NB4 (cell line): ENCODE measurements at places on chromosomes 5 and 9.

DNA sequence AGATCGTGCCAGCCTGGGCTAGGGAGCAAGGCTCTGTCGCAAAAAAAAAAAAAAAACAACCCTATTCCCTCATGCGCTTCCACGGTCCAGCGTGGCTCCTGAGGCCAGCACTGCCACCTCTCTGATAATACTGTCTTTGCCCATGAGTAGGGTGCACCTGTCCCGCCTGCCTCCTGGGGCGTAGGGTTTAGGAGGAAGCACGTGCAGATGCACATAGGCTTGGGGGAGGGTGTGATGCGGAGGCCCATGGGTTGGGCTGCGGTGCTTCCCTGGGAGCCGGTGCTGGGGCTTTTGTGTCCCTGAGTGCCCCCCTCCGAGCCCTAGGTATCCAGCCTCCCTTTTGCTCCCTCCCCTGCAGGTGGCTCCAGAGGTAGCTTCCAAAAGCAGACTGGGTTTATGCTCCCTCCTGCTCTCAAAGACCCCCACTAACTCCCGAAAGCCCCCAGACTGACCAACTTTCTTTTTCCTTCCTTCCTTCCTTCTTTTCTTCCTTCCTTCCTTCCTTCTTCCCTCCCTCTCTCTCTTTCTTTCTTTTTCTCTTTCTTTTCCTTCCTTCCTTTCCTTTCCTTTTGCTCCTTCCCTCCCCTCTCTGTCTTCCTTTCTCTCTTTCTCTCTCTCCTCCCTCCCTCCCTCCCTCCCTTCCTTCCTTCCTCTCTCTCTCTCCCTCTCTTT, 12.8 kb downstream of the FGFR4 start:
- no peak for DNase-seq

DNA sequence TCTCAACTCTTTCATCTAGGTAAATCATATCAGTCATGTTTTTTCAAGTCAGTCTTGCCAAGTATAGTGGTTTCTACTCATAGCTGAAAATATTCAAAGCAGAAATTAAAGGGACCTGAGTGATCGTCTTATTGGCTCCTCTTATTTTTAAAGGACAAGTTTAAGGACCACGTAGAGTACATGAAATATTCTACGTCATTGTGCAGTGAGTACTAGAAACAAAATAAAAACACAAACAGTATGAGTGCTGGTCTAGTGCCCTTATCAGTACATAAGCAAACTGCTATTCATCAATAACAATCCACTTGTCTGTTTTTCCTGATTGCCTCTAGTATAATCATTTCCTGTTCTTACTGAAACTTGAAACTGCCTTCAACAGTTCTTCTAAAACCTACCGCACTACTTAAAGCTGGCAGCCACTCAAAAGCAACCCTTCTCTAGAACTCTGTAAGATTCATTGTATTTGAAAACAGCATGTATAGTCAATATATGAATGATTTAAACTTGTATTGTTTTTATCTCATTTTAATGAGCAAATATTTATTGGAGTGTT, 853.7 kb downstream of the TAF11L14 start:
- DNase-seq: no peak

- peak; percentile 43 for DNase-seq
Observed at GRCh38 chr5:32276173-32276853, 36.4 kb downstream of the MTMR12 start.

DNA sequence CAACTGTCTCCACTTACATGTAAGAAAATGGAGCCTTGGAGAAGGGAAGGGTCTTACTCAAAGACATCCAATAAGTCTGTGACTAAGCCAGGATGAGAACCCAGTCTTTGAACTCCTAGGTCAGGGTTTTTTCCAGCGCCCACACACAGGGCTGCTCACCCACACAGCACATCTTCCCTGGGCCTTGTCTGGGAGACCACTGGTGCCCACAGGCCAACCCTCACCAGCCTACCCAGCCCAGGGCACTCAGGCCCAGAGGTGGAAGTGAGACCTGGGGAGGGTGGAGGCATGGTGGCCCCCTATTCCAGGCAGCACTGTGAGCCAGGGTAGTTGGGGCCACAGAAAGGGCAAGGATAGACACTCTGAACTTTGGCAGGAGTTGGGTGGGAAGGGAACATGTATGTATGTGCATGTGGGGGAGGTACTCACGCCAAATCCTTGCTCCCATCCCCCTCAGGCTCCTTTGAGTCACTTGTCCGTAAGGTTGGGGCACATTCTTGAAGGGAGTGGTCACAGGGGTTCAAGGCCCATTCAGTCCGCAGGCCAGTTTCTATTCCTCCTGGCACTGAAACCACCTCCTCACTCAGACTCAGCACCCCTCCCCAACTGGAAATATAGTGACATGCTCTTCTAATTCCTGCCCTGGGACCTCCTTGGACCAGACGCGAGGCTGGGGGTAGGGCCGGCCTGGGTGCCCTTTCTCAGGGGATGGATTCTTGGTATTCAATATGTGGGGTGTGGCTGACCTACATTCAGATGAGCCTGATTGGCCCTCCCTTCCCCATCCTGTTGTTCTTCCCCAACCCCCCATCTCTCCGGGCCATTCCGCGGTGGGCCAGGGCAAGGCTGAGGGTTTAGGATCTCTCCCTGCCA, 2.9 kb upstream of the SLC4A9 start:
- DNase-seq: no peak

DNA sequence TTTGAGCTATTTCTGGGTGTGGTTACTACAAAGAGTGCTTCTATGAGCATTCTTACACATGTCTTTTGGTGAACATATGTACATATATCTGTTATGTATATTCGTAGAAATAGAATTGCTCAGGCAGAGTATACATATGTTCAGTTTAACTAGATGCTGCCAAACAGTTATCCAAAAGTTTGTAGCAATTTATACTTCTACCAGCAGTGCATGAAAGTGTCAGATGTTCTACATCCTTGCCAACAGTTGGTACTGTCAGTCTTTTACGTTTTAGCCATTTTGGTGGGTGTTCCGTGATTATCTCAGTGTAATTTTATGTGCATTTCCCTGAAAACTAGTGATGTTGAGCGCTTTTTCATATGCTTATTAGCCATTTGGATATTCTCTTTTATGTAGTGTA, 35.9 kb upstream of the DMRT2 start:
- DNase-seq: no peak

- no peak for DNase-seq
Observed at GRCh38 chr5:111559680-111560079, 47.3 kb upstream of the STARD4 start.

DNA sequence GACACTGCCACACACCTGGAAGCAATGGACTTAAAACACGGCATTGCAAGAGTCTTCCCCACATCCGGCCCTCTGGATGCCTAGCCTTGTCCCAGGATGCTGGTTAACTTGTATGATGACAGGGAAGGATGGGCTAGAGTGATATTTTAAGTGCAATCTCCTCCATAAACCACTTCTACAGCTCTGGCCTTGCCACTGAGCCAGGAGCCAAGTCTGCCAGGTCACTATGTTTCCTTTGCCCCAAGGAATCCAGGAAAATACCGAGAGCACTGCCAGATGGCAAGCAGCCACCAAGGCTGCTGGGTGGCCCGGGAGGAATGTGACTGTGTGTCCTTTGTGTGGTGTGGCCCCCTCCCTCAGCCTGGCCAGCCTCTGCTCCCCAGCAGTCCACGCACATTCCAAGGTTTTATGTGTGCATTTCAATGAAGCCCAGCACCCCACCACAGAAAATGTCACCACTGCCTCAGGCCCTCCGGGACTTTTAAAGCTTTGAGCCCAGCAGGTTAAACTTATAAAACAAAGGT, 106.0 kb downstream of the FRMD3 start:
- no peak for DNase-seq

- peak; percentile 45 for DNase-seq
Observed at GRCh38 chr5:150457121-150457520, 7.6 kb upstream of the RPS14 start.

DNA sequence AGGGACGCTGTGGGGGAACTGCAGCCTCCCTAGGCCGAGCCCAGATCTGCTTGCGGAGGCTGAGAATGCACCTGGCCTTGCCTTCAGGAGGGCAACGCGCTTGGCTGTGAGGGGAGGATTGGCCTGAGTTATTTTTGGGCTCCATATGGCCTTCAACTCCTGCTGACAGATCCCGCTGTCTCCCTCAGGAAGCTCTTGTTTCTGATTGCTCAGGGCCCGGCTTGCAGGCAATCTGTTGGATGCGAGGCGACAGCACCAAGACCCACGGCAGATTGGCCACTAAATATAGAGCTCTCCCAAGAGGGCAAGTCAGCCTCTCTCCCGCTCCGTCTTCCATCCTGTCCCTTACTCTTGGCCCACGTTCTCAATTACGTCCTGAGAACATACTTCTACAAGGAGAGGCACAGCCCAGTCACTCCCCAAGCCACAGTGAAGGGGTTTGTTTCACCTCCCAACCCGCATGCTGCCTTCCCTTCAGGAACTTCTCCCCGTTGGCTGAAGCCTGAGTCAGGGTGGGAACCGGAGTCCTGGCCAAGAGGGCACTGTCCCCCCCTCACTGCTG, 53.6 kb downstream of the RASGEF1C start:
- DNase-seq: no peak

- peak; percentile 98 for DNase-seq
Observed at GRCh38 chr9:136587145-136587943, 41.5 kb upstream of the NOTCH1 start.

- DNase-seq: no peak
Observed at GRCh38 chr9:133692364-133692985, 45.7 kb downstream of the SARDH start.

- DNase-seq: peak; percentile 8
Observed at GRCh38 chr9:84966876-84967830, 297.6 kb downstream of the NTRK2 start.

DNA sequence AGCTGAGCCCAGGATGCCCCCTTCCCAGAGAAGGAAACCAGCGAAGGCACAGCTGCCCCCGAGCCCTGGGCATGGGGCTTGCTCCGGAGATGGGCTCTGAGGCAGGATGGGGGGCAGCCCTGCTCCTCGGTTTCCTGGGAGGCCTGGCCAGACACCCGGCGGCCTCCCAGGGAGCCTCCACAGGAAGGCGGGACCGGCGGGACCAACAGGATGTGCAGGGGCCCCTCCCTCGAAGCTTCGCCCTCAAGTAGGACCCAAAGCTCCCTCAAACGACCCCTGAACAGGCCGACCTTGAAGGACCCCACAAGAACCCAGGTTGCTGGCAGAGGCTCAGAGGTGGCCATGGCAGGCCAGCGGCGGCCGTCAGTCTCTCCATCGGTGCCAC, 11.7 kb downstream of the EXD3 start:
- DNase-seq: peak; percentile 69

DNA sequence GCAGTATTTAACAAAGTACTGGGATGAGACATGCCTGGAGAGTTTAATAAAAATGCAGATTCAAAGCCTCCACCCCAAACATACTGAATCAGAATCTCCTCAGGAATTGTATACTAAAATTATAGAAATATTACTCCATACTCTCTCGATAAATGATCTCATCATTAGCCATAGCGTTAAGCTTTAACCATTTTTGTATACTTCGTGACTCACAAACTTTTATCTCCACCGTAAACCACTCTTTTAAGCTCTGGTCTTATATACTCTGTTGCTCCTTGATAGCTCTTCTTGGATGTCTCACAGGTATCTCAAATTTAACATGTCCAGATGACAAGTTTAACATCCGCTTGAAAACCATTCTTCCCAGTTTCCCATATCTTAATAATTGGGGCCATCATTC, 327.8 kb downstream of the ADGRV1 start:
- no peak for DNase-seq

- no peak for DNase-seq
Observed at GRCh38 chr5:118968925-118969375, 19.4 kb downstream of the DTWD2 start.

GRCh38 chr5:60765019-60765709, 65.2 kb upstream of the DEPDC1B start:
- no peak for DNase-seq

GRCh38 chr5:88671106-88671504, 211.9 kb downstream of the MEF2C start:
- no peak for DNase-seq

DNA sequence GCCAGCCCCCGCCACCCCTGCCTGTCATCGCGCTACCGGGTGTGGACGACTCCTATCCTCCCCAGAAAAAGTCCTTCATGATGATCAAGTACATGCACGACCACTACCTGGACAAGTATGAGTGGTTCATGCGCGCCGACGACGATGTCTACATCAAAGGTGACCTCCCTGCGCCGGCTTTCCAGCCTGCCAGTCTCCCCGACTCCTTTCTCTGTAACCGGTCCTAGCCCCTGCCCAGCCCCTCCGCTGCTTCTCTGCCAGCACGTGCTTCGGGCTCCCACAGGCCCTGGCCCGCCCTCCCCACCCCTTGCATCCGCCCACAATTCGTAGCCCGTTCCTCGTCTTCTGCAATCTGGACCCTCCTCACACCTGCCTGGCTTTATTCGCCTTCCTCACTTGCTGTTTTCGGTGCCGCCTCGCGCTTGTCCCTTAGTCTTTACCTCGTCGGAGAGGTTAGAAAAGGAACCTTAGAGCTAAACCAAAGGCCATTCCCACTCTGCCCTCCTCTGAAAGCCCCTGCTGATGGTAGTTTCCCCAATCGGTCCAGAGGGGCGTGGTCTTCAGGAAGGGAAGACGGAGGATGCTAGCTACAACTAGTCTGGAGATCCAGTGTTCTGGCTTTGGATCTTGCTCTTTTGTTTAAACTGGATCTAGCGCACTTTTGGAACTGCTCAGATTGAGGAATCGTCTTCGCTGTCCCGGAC, 1.4 kb downstream of the CHSY3 start:
- DNase-seq: no peak

DNA sequence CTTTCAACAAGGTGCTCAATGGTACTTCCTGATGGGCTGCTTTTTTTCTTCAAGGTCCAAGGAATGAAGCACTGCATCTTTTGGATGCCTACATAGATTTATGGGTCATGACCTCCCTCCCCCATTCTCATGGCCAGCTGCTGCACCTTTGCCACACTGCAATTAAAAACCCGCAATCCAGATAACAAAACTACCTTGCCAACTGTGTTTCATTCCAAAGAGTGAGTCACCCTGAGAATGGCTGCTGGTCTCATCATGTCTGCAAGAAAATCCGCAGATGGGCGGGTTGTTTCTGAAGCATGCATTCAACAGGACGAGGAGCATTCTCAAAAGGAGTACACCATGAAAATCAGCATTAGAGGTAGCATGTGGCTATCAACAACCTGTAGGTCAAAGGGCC, 139.8 kb downstream of the ELAVL2 start:
- DNase-seq: no peak

- DNase-seq: no peak
Observed at GRCh38 chr9:129331772-129332500, 153.9 kb upstream of the IER5L start.

DNA sequence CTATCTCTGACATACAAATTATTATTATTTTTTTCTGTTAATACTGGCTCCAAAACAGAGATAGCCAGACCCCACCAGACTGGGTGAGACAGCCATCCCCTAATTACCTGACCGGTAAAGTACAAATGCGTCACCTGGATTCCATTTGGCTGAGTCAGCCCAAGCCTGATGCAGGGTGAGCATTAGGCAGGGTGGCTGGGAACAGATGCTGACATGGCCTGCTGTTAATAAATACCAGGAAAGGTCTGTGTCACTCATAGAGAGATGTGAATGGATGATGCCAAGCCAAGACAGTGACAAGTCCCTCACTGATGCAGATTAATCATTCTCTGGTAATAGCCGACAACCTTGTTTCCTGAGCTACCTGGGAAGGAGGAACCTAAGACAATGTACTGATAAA, 183.5 kb downstream of the TRIM32 start:
- DNase-seq: no peak
